ENCODE measurements at places on chromosomes 11 and 22. TPM values are rescaled to one million over a fixed set of nuclear protein-coding genes. Genes with fewer than 3 reads are reported as not detected.

SCGB1C1 gene
- not detected for total RNA-seq

KRTAP5-6 gene
- not detected for total RNA-seq

IRAG1 gene
- total RNA-seq: 8.7 TPM

NXPE1 gene
- not detected for total RNA-seq

Data from endothelial cell (in vitro differentiated cells).